Endothelial cell (in vitro differentiated cells): ENCODE measurements at places on chromosomes 6 and 20. TPM values are rescaled to one million over a fixed set of nuclear protein-coding genes. Genes with fewer than 3 reads are reported as not detected.

DNA sequence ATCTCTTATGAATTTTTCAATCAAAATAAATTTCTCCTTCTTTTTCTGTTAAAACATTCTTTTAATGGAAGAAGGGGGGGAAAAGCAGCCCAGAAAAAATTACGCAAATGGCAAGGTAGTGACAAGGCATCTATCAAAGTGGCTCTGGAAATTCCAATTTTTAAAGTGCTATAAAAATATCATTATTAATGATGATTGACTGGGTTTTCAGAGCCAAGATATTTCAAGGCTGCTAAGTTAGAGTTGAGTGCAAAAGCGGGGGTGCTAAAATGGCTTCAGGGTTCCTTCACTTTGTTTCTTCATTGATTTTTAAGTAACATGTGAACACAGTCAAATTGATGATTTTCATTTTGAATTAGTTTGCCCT lies 171.6 kb upstream of the CITED2 start:
- DNase-seq, result no peak

- no peak for DNase-seq
These were observed 55.4 kb downstream of the GFOD1 start for GRCh38 chr6:13431861-13432465.

DNA sequence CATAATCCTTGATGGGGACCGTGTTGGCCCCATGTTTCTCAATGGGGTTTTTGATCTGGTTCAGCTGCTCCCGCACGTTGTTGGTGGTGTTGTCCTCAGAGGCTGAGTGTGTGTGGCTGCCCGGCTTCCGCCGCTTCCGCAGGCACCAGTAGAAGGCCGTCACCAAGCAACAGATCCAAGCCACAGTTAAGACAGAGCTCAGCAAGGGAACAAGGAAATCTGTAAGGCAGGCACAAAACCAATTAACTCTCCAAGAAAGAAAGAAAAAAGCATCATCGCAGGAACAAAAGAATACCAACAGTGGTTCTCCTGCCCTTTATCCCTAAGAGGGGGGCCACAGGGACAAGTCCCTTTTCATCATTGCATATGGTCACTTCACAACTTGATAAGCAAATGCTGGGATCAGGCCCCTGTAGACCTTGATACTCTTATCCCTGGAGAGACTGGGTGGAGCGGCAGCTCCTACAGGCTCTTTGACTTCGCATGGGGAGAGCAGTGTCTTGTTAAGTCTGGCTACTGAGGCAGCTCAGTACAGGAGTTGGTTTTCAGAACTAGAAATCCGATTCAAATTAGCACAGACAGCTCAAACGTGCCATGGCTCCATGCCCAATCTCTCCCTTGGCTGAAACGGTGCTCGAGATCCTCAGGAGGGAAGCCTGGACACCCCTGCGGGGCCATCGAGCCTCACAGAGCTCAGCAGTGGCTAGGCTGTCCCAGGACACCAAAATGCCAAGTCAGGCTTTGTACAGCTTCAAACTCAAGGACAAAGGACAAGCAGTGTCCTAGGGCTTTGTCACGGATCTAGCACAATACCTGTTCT lies 33.9 kb downstream of the JAG1 start:
- no peak for DNase-seq

GRCh38 chr20:57082357-57082945 lies 184.0 kb downstream of the BMP7 start:
- no peak for DNase-seq

DNA sequence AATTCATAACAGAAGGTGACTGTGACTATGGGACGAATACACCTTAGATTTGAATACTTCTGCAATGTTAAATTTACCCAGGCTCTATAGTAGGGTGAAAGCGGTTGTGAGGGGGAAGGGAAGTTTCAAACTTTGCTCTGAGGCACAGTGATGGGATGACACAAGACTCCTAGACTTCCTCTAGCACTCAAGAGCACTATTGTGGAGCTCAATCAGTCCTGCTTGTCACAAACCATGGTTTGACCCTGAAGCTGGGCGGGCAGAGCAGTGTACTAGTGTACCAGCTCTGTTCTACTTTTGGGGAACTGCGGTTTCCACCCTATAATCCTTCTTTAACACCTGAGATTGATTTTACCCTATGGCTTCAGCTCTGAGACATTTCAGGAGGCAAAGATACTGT lies 17.1 kb downstream of the TRIM27 start:
- no peak for DNase-seq

GRCh38 chr6:54070025-54070424 lies 41.2 kb upstream of the MLIP start:
- no peak for DNase-seq

DNA sequence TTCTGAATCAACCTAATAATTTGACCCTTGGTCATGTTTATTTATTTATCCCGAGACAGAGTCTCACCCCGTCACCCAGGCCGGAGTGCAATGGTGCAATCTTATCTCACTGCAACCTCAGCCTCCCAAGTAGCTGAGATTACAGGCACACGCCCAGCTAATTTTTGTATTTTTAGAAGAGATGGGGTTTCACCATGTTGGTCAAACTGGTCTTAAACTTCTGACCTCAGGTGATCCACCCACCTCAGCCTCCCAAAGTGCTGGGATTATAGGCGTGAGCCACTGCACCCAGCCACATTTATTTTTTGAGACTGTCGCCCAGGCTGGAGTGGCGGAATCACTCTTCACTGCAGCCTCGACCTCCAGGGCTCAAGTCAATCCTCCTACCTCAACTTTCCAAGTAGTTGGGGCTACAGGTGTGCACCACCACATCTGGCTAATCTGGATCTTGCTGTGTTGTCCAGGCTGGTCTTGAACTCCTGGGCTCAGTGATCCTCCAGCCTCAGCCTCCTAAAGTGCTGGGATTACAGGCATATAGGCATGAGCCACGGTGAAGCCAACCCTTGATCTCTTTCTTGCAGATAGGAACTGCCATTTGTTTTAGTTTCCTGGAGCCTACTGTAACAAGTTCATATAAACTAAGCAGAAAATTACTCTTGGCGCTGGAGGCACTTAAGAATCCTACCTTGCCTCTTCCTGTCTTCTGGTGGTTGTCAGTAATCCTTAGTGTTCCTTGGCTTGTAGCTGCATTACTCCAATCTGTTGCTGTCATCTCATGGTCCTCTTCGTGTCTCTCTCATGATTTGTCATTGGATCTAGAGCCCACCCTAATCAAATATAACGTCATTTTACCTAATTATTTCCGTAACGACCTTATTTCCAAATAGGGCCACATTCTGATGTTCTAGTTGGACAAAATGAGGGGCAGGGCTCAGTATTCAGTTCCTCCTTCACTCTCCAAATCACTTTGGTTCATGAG lies 2.3 kb downstream of the RPS18 start:
- no peak for DNase-seq

DNA sequence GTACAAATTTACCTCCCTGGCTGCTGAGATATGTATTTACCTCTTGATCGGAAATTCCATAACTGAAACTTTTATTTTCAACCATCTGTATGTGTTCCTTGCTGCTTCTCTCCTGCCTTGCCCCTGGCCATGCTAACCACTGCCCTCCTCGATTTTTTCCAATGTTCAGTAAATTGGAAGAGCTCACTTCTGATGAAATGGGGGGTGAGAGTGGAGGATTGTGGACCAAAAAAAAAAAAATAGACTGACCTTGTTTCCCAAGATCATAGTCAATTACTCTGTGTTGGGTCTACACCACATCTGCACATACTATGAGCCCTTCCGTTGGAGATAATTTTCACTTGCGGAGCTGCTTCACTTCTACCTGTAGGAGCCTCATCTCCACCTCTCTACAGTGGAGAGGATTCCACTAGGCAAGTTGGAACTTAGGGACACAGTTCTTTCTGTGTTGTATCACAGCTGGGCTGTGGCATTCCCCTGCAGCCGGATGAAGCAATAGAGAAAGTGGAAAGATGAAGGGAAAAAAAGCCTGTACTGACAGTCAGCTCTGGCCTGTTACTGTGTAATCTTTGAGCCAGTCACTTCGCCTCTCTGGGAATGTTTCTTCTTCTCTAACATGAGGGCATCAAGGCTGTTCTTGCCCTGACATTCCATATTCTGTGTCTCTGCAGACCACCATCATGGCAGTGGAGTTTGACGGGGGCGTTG lies 1.6 kb downstream of the PSMB9 start:
- DNase-seq, result no peak

GRCh38 chr6:166644681-166645080 lies 17.6 kb upstream of the RPS6KA2 start:
- DNase-seq, result no peak

- no peak for DNase-seq
These were observed 65.1 kb downstream of the CBFA2T2 start for GRCh38 chr20:33554914-33555420.

- no peak for DNase-seq
These were observed 236.9 kb downstream of the BCAS1 start for GRCh38 chr20:53833333-53834061.

DNA sequence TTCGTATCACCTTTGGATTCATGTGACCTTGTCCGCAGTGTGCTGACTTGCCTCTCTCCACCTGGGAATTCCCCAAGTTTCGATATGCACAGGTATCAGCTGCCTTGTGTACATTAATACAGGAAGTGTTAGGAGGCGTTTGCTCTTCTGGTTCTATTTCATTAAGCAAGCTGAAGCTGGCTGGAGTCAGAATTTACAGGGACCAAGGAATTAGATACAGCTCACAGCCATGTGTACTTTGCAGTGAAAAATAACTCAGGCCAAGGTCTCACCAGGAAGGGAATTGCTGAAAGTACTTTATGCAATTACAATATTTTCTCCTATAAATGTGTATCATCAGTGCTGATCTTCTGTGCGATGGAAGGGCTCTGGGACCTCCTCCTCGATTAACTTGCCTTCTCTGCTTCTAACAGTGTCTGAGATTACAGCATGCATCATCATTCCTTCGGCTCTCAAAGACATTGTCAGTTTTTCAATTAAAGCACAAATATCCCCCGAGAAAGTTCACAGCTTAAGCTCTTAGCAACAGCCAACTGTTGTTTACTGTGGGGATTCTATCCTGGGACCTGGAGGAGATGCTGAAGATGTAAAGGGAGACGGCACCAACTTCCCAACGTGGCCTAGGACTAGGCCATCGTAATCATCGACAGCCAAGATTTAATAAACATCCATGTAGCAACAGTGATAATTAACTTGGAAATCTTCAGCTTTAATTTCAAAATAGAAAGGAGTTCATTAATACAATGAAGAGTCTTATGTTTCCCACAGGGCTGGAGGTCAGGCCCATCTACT lies 13.8 kb upstream of the TIAM2 start:
- DNase-seq, result no peak

GRCh38 chr6:37657112-37657886 lies 40.4 kb downstream of the MDGA1 start:
- DNase-seq, result no peak

- DNase-seq, result no peak
These were observed 363.3 kb downstream of the SMOC2 start for GRCh38 chr6:168804331-168804730.

DNA sequence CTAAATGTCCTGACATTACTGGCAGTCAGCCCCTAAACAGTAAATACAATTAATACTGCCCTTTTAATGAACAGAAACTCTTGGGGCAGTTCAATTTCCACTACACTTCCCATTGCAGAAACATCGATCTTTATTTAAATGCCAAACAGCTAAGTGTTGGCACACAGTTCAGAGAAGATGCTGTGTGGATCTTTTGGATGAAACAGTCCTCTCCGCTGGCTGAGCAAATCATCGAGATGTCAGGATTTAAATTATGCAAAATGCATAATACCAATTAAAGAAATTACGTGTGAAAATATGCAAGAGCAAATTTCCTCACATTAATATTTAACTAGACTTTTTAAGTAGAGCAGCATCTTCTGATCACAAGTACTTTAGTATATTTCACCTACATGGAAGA lies 132.6 kb downstream of the KIF16B start:
- no peak for DNase-seq

DNA sequence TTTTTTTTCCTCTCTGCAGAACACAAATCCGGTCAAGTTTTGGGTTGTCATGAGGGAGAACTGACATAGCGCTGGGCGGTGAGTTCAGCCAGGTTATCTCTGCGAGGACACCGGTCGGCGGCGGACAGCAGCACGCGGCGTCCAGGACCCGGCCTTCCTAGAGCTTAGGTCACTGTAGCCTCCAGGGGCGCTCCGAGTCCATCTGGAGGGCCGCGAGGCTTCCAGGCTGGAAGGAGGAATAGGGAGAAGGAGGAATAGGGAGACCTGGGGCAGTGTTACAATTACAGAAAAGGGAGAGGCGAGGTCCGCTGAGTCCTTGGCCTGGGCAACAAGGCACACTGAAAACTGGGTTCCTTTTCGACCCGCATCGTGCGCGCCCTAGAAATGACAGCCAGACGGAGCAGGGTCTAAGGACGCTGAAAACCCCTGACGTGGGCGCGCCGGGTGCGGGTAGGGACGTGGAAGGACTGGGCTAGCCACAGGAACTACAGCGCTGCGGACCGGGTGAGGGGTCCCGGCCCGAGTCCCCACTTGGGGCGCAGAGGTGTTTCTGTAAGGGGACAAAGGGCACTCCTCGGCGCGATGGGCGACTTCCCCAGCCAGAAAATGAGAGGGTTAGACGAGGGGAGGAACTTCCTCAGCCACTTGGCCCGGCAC lies 536 bp upstream of the FNDC1 start:
- peak; percentile 76 for DNase-seq

DNA sequence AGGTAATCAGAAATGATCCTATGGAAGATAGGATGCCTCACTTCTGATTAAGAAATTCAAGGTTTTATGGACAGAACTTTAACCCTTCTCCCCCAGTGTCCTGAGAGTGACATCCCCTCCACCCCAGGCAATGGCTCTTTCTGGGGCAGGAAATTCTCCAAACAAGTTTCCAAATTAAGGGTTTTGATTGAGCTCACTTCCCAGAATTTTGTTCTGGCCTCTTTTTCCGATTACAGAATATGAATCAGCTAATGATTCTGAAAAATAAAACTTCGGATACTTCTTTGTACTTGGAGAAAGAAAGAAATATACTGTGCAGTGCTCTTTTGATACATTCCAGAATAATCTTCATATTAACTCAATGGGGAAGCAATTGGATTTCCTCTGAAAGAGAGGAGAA lies 32.8 kb upstream of the TASP1 start:
- no peak for DNase-seq

GRCh38 chr6:21598674-21599023 lies 5.1 kb downstream of the SOX4 start:
- DNase-seq, result no peak

- no peak for DNase-seq
These were observed 151.6 kb downstream of the SYNDIG1 start for GRCh38 chr20:24620937-24621519.

The PRKN gene
- total RNA-seq, result 5.1 TPM

The CDSN gene
- not detected for total RNA-seq

The CASS4 gene
- total RNA-seq, result not detected

The RUNX2 gene
- total RNA-seq, result 1.8 TPM

The SCAND1 gene
- total RNA-seq, result 86.2 TPM

The SRMS gene
- not detected for total RNA-seq

The KCNB1 gene
- total RNA-seq, result 0.36 TPM
